ENCODE measurements at places on chromosomes 1 and 21.

- DNase-seq: no peak
Measured at GRCh38 chr1:167689567-167689920, 32.2 kb upstream of the MPZL1 start.

DNA sequence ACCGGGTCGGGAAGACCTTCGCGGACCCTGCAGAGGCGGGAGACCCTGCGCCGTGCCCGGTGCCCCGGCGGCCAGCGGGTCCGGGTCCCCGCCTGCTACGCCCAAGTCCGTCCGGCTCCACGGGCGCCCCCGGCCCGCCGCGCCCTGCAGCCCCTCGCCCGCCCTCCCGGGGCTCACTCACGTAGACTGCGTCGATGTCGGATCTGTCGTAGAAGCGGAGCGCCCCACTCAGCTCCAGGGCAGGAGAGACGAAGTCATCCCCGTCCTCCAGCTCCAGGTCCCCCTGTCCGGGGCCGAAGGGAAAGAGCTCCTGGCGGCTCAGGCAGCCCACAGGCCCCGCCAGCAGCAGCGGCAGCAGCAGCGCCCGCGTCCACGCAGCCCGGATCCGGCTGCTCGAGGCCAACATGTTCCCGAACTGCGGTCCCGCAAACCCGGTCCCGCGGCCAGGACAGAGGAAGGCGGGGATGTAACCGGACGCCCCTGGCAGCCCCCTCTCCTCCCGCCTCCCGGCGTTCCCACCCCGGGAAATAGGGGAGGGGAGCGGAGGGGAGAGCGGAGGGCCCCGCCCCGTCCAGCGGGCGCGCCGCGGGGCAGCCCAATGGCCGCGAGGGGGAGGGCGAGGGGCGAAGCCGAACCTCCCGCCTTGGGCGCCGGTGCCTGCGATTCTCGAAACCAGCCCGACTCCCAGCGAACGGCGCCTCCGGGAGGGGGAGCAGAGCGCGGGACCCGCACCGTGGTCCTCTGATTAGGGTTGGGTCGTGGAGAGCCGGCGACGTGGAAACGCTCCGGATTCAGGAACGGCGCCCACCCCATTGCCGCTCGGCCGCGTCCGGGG is at the start of gene NID1:
TSS of gene NID1 (minus strand) at position 417 of the 835 bp plus-strand sequence. CDS start at position 406, 11 bp downstream.
- no peak for DNase-seq

DNA sequence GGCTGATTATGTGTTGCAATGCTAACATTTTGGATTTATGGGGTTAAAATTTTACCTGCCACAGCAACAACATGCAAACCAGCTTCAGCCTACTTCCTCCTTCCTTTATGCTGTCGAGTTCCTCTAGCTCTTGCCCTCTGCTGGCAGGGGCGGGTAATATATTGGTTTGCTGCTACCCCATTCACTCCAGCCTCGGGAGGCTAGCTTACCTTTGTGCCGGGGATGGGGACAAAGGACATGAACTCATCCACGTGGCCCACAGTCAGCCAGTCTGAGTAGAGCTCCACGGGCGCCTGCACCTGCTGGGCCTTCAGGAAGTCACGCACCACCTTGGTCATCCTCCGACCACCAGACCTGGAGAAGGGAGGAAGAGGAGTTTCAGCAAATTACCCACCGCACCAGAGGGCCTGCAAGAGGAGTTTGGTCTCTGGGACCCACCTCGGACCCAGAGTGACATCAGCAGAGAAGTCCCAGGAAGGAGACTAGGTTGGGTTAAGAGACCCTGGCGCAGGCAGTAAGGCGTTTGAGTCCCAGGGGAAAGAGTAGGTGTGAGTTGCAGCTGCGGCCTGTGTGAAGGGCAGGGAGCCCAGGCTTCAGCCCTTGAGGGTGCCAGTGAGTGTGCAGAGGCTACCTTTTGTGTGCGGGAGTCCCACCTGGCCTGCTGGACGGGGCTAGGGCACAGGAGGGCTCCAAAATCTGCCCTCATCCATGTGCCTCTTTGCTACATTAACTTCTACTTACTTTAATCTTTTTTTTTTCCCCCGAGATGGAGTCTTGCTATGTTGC is 21.8 kb upstream of the SDHB start:
- no peak for DNase-seq

GRCh38 chr1:30815556-30815955 is 58.0 kb upstream of the LAPTM5 start:
- DNase-seq: no peak

- DNase-seq: no peak
Measured at GRCh38 chr1:1939296-1940122, 20.4 kb upstream of the TMEM52 start.

- DNase-seq: no peak
Measured at GRCh38 chr1:17149771-17150170, 30.5 kb upstream of the PADI2 start.

DNA sequence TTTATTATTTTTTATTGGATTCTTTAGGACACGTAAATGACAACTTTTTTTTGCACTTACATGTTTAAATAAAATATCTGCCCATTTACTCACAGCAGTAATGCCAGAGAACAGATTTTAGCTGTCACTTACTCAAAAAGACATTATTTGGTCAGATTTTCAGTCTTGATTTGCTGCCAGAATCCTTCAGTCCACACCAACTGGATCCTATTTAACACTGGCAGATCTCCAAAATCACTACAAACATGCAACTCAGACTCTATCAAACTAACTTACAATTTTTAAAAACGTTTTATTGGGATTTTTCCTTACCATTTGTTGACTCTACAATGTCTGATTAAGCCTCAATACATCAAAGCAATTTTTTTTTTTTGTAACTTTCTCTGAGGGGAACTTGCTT is 11.1 kb downstream of the ATP6V1G3 start:
- DNase-seq: peak; percentile 42

DNA sequence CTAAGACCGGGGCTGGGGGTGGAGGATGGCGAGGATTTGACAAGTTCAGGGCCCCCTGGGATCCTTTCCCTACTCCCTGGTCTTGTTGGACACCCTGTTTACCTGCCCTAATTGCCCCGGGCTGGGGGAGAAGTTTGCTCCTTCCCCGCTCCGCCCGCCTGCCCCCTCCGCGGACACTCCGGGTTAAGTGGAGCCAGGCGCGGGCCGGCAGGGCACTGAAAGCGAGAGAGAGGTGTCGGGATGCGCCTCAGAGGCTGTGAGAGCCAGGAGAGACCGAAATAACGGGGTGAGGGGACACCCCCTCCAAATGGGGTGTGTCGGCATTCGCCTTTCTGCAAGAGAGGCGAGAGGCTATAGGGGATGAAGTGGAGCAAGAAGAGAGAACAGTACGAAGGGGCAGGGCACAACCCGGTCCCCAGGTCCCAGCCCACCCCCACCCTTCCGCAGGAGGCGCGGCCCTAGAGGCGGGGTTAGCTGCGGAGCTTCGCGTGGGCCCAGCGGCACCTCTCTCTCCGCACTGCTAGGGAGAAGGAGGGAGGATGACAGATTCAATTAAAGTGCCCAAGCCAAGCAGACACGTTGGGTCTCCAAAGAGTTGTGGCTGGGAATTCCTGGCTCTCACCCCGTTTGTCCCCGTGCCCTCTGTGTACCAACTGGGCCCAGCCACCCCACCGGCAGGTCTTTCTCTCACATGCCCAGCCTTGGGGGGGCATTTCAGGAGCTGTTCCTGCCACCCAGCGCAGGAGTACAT is 3.8 kb downstream of the EFNA3 start:
- no peak for DNase-seq

GRCh38 chr21:35321322-35322200 is 272.5 kb upstream of the RUNX1 start:
- no peak for DNase-seq

DNA sequence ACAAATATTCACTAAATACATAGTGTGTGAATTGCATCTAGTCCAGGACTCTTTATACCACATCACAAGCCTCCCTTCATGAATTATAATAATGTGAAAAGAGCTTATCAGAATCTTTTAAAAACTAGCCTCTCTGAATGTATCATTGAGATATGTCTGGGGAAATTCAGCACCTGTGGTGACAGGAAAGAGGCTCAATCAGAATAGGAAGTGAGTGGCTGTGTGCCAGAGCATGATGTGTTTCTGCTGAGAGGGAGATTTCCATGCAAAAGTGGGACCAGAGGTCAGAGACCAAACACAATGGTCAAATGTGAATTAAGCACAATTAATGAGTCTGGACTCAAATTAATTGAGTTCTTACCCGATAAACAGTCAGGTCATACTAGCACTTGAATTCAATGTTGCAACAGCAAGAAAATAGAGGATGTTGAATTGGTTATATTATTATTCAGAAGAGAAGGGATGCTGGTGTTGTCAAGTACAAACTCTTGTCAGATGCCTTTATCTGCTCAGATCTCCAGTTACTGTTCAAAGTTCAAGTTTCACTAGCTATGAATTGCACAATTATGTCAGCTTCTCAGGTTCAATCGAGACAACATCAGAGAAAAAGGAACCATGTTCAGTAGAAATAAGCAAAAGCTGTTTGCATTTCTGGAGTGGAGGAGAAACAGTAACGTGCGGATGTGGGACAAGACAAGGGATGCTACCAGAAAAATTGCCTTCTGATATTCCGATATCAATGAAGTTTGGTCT is 226.2 kb downstream of the ZNF326 start:
- peak; percentile 21 for DNase-seq

GRCh38 chr21:44047996-44048560 is 36.0 kb downstream of the TRAPPC10 start:
- no peak for DNase-seq

DNA sequence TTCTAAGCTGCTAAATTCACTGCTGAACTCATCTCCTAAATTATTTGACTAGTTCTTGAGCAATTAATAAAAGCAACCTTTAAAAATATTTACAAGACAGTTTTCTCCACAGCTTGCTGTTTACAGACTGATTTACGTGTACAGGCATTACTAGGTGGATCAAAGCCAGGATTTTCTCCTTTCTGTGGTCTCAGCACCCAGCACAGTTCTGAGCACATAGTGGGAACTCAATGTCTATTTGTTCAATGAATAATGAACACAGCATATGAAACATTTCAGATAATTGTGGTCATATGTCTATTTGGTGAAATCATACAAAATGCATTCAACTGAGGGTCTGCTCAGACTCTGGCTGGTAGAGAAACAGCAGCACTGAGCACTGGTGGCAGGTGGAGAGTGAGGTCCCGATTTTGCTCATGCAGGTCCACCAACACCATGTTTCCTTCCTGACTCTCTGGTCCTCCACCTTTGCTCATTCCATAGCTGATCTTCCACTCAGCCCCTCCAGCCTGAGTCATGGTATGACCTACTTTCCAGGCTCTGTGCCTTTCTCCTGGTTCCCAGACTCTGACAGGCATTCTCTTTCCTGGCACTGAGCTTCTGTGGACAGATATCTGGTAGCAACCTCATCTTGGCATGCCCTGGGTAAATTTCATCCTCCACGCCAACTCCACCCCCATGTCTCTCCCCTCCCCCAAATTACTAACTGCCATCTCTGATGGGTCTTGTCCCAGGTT is 311.3 kb downstream of the TGFB2 start:
- DNase-seq: no peak

DNA sequence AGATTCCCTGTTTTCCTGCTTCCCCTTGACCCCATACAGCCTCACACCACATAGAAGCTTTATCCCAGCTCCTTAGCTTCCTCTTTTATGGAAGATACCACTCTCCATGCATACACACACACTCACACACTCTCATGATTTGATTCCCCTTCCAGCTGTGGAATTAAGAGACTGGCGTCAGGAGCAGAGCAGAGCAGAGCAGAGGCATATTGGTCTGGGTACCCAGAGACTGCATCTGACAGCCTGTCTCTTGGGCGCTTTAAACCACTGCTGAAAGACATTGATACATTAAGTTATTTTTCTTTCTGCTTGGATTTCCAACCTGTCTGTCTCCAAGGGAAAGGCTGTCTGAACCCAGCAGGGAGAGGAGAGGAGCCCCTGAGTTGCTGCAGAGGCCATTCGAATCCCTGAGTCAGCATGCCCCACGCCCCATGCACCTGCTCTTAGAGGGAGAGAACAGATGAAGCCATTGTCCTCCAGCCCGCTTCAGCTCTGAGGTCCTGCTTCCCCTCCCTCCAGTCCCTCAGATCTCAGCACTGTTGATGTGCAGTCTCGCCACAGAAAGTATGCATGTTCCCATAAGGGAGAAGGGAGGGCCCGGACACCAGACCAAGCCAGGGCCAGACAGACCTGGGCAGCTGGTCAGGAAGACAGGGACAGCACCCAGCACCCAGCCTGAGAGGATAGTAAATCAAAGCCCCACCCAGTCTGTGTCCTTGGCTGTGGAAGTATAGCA is 66.7 kb upstream of the GJB5 start:
- no peak for DNase-seq

Data from NCI-H1105 (cell line).